Activated CD4-positive, alpha-beta memory T cell treated with anti-CD3 and anti-CD28 coated beads for 36 hours (primary cell): ENCODE measurements at places on chromosomes 4 and X. TPM values are rescaled to one million over a fixed set of nuclear protein-coding genes. Genes with fewer than 3 reads are reported as not detected.

- no peaks in the 10 kb centered on the region for H3K4me1 ChIP-seq
- DNase-seq, result no peak
- H3K4me3 ChIP-seq, result no peak overlapping the region
- no peaks in the 10 kb centered on the region for H3K36me3 ChIP-seq
- no peak overlapping the region for H3K27ac ChIP-seq
Measured at GRCh38 chrX:106899841-106900240, 3.3 kb downstream of the RIPPLY1 start.

GRCh38 chr4:12050357-12050756, 621.7 kb upstream of the HS3ST1 start:
- no peaks in the 10 kb centered on the region for H3K4me1 ChIP-seq
- no peak overlapping the region for H3K27ac ChIP-seq
- H3K27me3 ChIP-seq, result no peaks in the 10 kb centered on the region
- no peak for DNase-seq
- no peak overlapping the region for H3K4me3 ChIP-seq

DNA sequence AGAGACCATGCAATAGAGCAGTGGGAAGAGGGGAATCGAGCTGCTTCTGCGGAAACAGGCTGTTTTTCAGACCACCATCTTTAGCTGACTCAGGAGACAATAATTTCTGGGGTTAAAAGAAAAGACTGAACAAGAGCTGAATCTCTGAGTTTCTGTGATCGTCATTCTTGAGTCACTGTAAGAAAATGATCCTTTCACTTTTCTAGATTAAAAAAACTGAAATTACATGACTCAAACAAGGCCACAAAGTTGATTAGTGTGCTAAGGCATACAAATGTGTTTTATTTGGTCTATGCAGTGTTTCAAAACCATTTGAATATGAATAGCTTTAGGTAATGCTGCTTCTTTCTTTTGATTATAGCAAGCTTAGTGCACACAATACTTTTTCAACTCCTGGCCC, 194.4 kb upstream of the RPL34 start:
- no peak overlapping the region for H3K4me3 ChIP-seq
- peaks cover 3% of the 10 kb centered on the region for H3K36me3 ChIP-seq
- DNase-seq, result no peak
- H3K27ac ChIP-seq, result no peak overlapping the region
- peaks cover 22% of the 10 kb centered on the region for H3K4me1 ChIP-seq

DNA sequence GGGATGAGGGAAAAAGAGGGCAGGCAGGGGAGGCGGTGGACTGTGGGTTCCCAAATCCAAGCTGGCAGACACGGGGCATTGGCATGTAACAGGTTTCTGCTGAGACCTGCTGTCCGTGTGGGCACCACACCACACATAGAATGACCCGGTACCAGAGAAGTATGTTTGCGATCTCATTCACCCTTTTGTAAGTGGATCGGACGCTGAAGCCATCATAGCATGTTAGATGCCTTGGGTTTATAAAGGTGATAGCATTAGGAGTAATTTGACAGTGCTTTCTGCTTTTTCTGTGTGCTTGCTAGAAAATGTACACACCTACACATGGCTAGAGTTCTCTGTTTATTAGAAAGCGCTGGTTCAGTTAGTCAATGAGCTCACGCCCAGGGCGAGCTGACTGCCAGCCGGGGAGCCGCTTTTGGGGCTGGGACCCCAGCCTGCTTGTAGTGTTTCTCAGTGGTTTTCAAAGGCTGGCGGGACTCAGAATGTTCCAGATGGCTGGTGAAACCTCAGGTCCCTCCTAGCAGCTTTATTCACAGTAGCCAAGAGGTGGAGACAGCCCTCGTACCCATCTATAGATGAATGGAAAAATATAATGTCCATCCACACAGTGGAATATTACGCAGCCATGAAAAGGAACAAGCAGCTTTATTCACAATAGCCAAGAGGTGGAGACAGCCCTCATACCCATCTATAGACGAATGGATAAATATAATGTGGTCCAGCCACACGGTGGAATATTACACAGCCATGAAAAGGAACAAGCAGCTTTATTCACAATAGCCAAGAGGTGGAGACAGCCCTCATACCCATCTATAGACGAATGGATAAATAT, 579 bp downstream of the IL3RA start:
- H3K27me3 ChIP-seq, result peaks cover 11% of the 10 kb centered on the region
- H3K36me3 ChIP-seq, result peaks cover 8% of the 10 kb centered on the region
- no peak overlapping the region for H3K27ac ChIP-seq
- peaks cover 14% of the 10 kb centered on the region for H3K4me1 ChIP-seq
- H3K4me3 ChIP-seq, result peak overlapping the region; percentile 67
- no peak for DNase-seq

- DNase-seq, result no peak
- H3K27me3 ChIP-seq, result no peaks in the 10 kb centered on the region
Measured at GRCh38 chrX:7580127-7580526, 262.8 kb upstream of the VCX start.

- no peak overlapping the region for H3K4me3 ChIP-seq
- no peak for DNase-seq
- no peaks in the 10 kb centered on the region for H3K4me1 ChIP-seq
- H3K27ac ChIP-seq, result no peak overlapping the region
- no peaks in the 10 kb centered on the region for H3K36me3 ChIP-seq
Measured at GRCh38 chr4:56791316-56791715, 30.2 kb downstream of the SPINK2 start.

SFRP2 gene
- not detected for total RNA-seq

MAGEB10 gene
- not detected for total RNA-seq

BEX2 gene
- total RNA-seq, result 12.1 TPM

GRCh38 chr4:78661921-78662521, 110.5 kb downstream of the ANXA3 start:
- H3K27ac ChIP-seq, result no peak overlapping the region
- peaks cover 34% of the 10 kb centered on the region for H3K4me1 ChIP-seq
- DNase-seq, result peak; percentile 11
- H3K36me3 ChIP-seq, result no peaks in the 10 kb centered on the region

- H3K4me1 ChIP-seq, result no peaks in the 10 kb centered on the region
- H3K27me3 ChIP-seq, result peaks cover 2% of the 10 kb centered on the region
- H3K27ac ChIP-seq, result no peak overlapping the region
- no peak overlapping the region for H3K4me3 ChIP-seq
- no peak for DNase-seq
Measured at GRCh38 chrX:47808904-47809788, 27.6 kb upstream of the ZNF81 start.

DNA sequence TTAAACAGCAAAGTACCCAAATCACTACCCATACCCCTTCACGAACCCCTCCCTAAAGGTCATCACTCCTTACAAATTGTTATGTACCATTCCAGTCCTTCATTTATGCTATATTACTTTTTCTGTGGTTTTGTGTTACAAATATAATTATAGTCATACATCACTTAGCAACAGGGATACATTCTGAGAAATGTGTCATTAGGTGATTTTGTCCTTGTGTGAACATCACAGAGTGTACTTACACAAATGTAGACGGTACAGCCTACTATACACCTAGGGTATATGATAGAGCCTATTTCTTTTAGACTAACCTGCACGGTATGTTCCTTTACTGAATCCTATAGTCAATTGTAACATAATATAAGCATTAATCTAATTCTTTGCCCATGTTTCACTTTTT, 61.9 kb downstream of the ASB9 start:
- H3K4me1 ChIP-seq, result peaks cover 35% of the 10 kb centered on the region
- no peaks in the 10 kb centered on the region for H3K36me3 ChIP-seq
- no peak overlapping the region for H3K4me3 ChIP-seq
- H3K27me3 ChIP-seq, result no peaks in the 10 kb centered on the region
- no peak overlapping the region for H3K27ac ChIP-seq

GRCh38 chr4:13504374-13504773, 20.2 kb upstream of the RAB28 start:
- H3K4me3 ChIP-seq, result no peak overlapping the region
- peaks cover 13% of the 10 kb centered on the region for H3K27me3 ChIP-seq
- H3K4me1 ChIP-seq, result no peaks in the 10 kb centered on the region
- H3K36me3 ChIP-seq, result no peaks in the 10 kb centered on the region

YIPF7 gene
- total RNA-seq, result not detected

- peaks cover 7% of the 10 kb centered on the region for H3K36me3 ChIP-seq
- H3K27ac ChIP-seq, result peak overlapping the region; percentile 74
- H3K4me3 ChIP-seq, result peak overlapping the region; percentile 88
- H3K4me1 ChIP-seq, result peaks cover 34% of the 10 kb centered on the region
- DNase-seq, result no peak
Measured at GRCh38 chrX:153934148-153934761, 582 bp downstream of the NAA10 start.

- peaks cover 2% of the 10 kb centered on the region for H3K27me3 ChIP-seq
- no peaks in the 10 kb centered on the region for H3K36me3 ChIP-seq
- no peaks in the 10 kb centered on the region for H3K4me1 ChIP-seq
- no peak for DNase-seq
- no peak overlapping the region for H3K27ac ChIP-seq
- H3K4me3 ChIP-seq, result no peak overlapping the region
Measured at GRCh38 chr4:22901631-22902030, 208.9 kb downstream of the GBA3 start.

- no peaks in the 10 kb centered on the region for H3K27me3 ChIP-seq
- no peak overlapping the region for H3K27ac ChIP-seq
- no peak for DNase-seq
- H3K36me3 ChIP-seq, result no peaks in the 10 kb centered on the region
- no peaks in the 10 kb centered on the region for H3K4me1 ChIP-seq
Measured at GRCh38 chr4:146335763-146336409, 121.5 kb downstream of the REELD1 start.

DNA sequence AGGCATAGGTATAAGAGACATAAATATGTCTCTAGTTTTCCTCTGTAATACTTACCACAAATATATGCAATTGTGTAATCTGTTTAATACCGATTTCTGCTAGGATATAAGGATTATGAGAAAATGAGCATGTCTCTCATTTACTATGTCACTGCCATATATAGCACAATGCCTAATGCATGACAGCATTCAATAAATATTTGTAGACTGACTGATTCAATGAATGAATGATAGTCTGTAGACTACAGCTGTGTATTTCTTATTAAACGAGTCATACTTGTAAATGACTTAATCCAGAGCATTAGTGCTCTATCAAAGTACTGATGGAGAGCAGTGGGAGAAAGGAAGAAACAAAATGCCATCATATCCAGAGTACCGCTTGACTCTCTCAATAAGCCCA, 175.6 kb downstream of the PPP3CA start:
- H3K4me1 ChIP-seq, result peaks cover 20% of the 10 kb centered on the region
- H3K27ac ChIP-seq, result no peak overlapping the region
- no peaks in the 10 kb centered on the region for H3K36me3 ChIP-seq
- no peaks in the 10 kb centered on the region for H3K27me3 ChIP-seq
- H3K4me3 ChIP-seq, result no peak overlapping the region
- DNase-seq, result no peak

DNA sequence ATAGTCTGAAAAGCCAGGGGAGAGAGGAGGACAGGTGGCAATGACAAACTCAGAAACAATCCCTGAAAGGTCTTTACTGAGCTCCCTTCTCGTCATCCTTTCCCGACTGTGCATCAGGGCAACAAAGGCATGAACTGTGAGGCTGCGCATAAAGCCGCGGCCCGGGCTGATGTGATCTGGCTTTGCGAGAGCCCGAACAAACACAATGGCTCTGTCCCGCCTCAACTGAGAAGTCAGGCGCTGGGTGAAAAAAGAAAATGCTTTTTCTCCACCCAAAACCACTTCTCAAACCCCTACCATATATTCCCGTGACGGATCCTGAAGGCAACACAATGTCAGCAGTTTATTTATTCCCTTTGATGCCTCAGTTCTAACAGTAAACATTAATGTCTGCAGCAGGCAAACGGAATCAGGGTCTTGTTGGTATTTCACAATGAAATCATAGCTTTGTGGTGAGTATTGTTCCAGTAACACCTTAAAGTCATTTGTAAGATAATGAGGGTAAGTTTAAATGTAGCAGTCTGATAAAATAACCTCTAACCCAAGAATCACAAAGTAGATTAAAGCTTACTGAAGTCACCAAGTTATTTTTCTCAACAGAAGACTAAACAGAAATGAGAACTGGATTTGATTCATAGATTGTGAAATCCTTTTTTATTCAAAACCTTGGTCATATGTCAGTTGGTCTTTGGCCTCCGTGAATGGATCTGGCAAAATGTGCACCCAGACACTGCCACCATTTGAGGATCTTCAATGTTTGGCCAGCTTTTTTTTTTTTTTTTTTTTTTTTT, 67.4 kb downstream of the APBB2 start:
- no peaks in the 10 kb centered on the region for H3K36me3 ChIP-seq
- H3K4me3 ChIP-seq, result no peak overlapping the region
- no peaks in the 10 kb centered on the region for H3K4me1 ChIP-seq
- no peak for DNase-seq

- H3K4me1 ChIP-seq, result peaks cover 8% of the 10 kb centered on the region
- H3K36me3 ChIP-seq, result no peaks in the 10 kb centered on the region
- no peak overlapping the region for H3K4me3 ChIP-seq
- H3K27me3 ChIP-seq, result peaks cover 13% of the 10 kb centered on the region
Measured at GRCh38 chr4:78543424-78544125, 8.0 kb upstream of the ANXA3 start.

MAPK10 gene
- total RNA-seq, result not detected

GRCh38 chrX:19889582-19890342, 2.4 kb upstream of the SH3KBP1 start:
- H3K27ac ChIP-seq, result no peak overlapping the region
- H3K4me3 ChIP-seq, result no peak overlapping the region

DNA sequence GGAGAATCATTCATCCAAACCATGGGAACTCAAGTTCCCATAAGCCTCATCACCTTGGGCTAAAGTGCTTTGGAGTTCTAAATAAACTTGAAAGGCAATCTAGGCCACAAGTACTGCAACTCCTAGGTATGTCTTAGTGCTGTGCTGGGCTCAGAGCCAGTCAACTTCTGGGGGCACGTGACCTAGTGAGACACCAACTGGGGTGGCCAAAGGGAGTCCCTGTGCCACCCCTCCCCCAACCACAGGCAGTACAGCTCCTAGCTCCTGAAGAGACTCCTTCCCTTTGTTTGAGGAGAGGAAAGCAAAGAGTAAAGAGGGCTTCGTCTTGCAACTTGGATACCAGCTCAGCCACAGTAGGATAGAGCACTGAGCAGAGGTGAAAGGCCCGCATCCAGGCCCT, 154.2 kb upstream of the IL1RAPL2 start:
- H3K4me1 ChIP-seq, result no peaks in the 10 kb centered on the region
- H3K27ac ChIP-seq, result no peak overlapping the region
- no peak overlapping the region for H3K4me3 ChIP-seq
- no peak for DNase-seq
- H3K36me3 ChIP-seq, result no peaks in the 10 kb centered on the region

CXCL11 gene
- not detected for total RNA-seq

IGSF1 gene
- total RNA-seq, result not detected
